ENCODE measurements at places on chromosomes 11 and 22. TPM values are rescaled to one million over a fixed set of nuclear protein-coding genes. Genes with fewer than 3 reads are reported as not detected.

- no peak for DNase-seq
These were observed 81.0 kb upstream of the CTSC start for GRCh38 chr11:88418508-88418907.

CCDC87 gene
- total RNA-seq, result 0.55 TPM

DNA sequence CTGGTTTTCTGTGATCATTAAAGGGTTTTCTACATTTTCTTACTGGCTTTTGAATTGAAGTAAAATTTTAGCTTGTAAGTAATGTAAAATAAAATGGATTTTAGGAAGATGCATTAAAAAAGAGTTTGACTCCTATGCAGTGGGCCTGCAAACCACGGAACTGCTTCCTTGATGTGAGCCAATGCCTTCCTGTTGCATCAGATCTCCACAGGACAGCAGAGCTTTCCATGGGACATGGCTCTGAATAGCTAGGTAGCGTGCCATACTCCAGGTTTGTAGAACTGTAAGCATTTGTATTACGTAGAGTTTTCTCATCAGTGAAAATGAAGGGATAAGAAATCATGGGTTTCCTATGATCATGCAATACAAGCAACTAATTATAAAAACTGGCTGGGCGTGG, 133.4 kb downstream of the SWAP70 start:
- DNase-seq, result no peak

DNA sequence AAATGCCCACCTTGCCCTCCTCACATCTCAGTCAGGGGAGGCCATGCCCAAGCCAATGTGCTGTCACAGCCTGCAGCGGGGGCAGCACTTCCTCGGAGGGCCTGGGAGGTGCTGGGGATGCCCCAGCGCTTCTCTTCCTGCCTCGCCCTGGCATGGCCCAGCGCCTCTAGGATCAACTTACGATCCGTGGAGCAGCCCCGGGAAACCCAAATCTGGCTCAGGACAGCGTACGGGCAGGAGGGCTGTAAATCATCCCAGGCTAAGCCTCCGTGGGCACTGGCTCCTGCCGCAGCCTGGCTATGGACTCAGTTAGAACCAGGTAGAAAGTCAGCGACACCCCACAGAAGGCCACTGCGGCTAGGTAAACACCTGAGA, 60.9 kb upstream of the EMID1 start:
- DNase-seq, result no peak

DNA sequence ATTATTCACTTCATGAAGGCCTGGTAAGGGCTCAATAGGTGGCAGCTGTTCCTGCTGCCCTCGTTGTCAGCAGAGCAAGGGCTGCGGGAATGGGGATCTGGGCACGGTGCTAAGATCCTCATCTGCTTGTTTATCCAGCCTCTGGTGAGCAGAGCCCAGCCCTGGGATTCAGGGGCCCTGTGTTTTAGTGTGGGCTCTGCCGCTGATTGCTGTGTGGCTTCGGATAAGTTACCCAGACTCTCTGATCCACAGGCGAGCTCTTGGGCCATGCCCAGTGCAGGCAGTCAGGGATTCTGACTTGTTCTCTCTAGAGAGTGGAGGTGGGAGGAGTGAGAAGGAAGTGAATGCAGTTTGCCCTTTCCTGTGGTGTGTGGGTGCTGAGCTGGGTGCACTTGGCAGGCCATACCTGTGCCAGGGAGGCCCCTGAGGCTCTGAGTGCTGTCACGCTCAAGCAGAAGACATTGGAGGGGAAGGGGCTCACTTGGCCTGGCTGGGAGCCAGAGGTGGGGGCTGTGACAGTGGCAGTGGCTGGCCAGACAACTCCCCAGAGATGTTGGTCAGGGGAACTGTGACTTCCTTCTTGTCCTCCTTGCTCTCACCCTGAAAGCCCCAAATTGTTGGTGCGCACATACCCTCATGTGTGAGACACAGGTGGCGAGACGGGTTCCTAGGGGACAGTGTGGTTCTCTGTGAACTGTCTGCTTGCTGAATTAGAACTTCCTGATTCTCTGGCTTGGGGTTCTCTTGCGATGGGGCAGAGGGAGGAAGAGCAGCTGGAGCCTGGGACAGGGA, 43.7 kb downstream of the CD82 start:
- peak; percentile 48 for DNase-seq

- peak; percentile 91 for DNase-seq
These were observed at the start of gene PRR5 for GRCh38 chr22:44701824-44702478. PRR5 (plus strand) TSS chr22:44702204; CDS start chr22:44702475, 271 bp downstream.

- DNase-seq, result no peak
These were observed 1291.0 kb downstream of the TBC1D22A start for GRCh38 chr22:48053486-48053885.

GRCh38 chr11:85628771-85629341, 463 bp downstream of the TMEM126B start:
- DNase-seq, result no peak

- DNase-seq, result no peak
These were observed 20.7 kb downstream of the CDKN1C start for GRCh38 chr11:2864901-2865300.

All from activated CD8-positive, alpha-beta T cell treated with anti-CD3 and anti-CD28 coated beads, Interleukin-2, amount 10 ng/mL, durations not matched to agents 7 days and 5 days (primary cell).